ENCODE measurements at places on chromosomes 2 and 18. TPM values are rescaled to one million over a fixed set of nuclear protein-coding genes. Genes with fewer than 3 reads are reported as not detected.

IL18RAP gene
- polyA plus RNA-seq = not detected

CD207 gene
- not detected for polyA plus RNA-seq

ALLC gene
- 1.4 TPM for polyA plus RNA-seq

TBR1 gene
- not detected for polyA plus RNA-seq

PKP4 gene
- polyA plus RNA-seq = 17.7 TPM

MTX2 gene
- polyA plus RNA-seq = 31.3 TPM

IL36G gene
- not detected for polyA plus RNA-seq

ASB18 gene
- polyA plus RNA-seq = not detected

NCKAP1 gene
- polyA plus RNA-seq = 73.0 TPM

RPL31 gene
- polyA plus RNA-seq = 4,480 TPM

MYOM1 gene
- polyA plus RNA-seq = 26.4 TPM

POTEI gene
- not detected for polyA plus RNA-seq

SLC30A3 gene
- 4.0 TPM for polyA plus RNA-seq

SERPINB7 gene
- polyA plus RNA-seq = not detected

PLCL1 gene
- 15.7 TPM for polyA plus RNA-seq

BMP10 gene
- not detected for polyA plus RNA-seq

LRP2 gene
- polyA plus RNA-seq = not detected

FKBP7 gene
- polyA plus RNA-seq = 12.8 TPM

CTNNA2 gene
- polyA plus RNA-seq = 0.05 TPM

CHRND gene
- polyA plus RNA-seq = not detected

MOGAT1 gene
- not detected for polyA plus RNA-seq

NOSTRIN gene
- polyA plus RNA-seq = 0.10 TPM

APCDD1 gene
- 10.0 TPM for polyA plus RNA-seq

EMX1 gene
- not detected for polyA plus RNA-seq

TDRD15 gene
- polyA plus RNA-seq = not detected

C2orf92 gene
- 36.3 TPM for polyA plus RNA-seq

PAIP2B gene
- 1.3 TPM for polyA plus RNA-seq

Data from aorta (tissue), 5 donors.